ENCODE measurements at places on chromosomes 4 and X.

- DNase-seq: no peak
Observed at GRCh38 chr4:181307824-181308223, 935.4 kb upstream of the TENM3 start.

- DNase-seq: peak; percentile 49
Observed at GRCh38 chr4:71713611-71714203, 70.2 kb downstream of the GC start.

- no peak for DNase-seq
Observed at GRCh38 chr4:87118421-87118820, 102.0 kb downstream of the KLHL8 start.

DNA sequence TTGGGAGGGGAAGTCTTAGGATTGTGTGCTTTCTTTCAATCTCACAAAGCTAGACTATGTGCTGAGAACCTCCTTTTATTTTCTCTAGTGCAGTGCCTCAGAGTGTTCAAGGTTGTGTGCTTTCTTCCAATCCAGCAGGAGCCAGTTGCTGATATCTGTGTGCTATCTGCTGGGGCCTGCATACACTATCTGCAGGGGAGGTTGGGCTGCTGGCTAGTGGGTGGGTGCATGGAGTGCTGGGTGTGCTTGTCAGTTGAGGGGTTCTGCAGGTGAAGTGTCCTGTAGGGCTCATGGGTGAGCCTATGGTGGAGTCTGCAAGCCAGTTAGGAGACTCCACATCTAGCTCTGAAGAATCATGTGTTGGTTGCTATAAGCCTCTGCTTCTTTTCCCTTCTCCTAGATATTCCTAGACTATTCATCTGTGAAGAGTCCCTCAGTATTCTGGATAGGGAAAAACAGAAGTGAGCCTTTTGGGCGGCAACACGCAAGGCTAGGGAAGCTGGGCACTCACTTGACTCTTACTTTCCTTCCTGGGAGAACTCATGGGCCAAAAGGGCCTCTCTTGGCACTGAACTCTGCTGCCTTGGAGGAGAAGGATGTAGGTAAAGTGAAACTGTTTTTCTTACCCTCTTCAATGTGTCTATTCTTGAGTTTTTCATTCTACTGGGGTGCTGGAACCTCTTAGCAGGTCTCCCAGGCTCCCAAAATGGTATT lies 8.0 kb upstream of the CISD2 start:
- DNase-seq: no peak

DNA sequence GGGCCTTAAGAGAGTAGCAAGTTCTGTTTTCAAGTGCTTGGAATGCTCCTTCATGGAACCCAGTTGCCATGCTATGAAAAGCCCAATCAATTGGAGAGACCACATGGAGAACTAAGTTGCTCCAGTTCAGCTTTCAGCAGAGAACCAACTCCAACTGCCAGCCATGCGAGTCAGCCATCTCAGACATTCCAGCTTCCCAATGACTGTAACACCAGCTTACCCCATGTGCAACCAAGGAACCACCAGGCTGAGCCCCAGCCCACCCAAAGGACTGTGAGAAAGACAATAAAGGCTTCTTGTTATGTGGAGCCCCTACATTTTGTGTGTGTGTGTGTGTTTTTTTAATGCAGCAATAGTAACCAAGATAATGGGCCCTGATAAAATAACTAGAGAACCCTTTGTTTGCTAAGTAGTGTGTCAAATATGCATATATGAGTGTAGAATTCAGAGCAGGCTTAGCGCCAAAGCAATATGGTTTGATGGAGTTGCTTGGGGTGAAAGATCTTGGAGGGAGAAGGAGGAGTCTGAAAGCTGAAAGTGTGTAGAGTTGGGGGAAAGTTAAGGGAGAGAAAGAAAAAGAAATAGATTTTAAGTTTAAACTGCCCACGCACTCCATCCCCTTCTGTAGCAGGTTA lies 35.0 kb upstream of the CCKAR start:
- DNase-seq: no peak
